ENCODE measurements at places on chromosomes 1 and 21. TPM values are rescaled to one million over a fixed set of nuclear protein-coding genes. Genes with fewer than 3 reads are reported as not detected.

DNA sequence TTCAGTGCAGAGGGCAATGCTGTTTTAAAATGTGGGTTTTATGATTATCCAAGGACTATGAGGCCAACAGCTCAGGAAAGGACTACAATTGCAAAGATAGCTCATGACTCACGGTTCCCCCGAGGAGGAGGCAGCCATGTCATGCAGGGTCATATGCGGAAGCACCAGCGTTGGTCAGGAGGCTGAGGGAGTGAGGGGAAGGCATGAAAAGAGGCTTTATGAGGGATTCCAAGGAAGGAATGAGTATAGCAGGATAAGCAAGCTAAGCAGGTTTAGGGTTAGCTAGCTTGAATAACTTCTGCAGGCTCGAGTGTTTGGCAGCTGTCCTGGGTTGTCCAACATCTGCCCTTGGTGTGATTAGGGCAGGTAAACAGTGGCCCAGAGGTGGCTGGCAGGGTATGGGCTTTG lies 495.1 kb downstream of the SETD4 start:
- no peak overlapping the region for H3K27ac ChIP-seq
- peaks cover 11% of the 10 kb centered on the region for H3K4me1 ChIP-seq
- H3K36me3 ChIP-seq = no peaks in the 10 kb centered on the region
- H3K27me3 ChIP-seq = no peaks in the 10 kb centered on the region

DNA sequence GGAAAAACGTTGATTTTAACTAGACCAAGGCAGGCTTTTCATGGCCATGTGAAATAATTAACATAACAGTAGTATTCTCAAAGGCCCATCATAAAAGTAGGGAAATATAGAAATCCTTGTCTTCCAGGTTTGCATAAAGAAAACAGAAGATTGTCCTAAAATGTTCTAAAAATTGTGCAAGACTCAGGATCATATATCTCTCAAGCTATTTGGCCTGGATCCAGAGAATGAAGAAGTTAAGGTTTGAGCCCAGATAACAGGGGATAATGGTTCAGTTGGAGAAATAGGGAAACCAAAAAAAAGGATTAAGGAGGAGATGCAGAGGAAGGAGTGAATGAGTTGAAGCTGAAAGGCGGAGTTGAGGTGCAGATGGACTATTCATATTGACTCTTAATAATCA lies 555.5 kb upstream of the NR5A2 start:
- no peaks in the 10 kb centered on the region for H3K27me3 ChIP-seq
- H3K27ac ChIP-seq = no peak overlapping the region
- no peak overlapping the region for H3K4me3 ChIP-seq
- no peaks in the 10 kb centered on the region for H3K36me3 ChIP-seq

- H3K4me3 ChIP-seq = no peak overlapping the region
- no peak overlapping the region for H3K27ac ChIP-seq
- no peaks in the 10 kb centered on the region for H3K36me3 ChIP-seq
- H3K27me3 ChIP-seq = no peaks in the 10 kb centered on the region
These were observed 132.5 kb upstream of the KAZN start for GRCh38 chr1:14466006-14466405.

GRCh38 chr1:67898033-67898726 lies 64.9 kb upstream of the GNG12 start:
- no peak overlapping the region for H3K27ac ChIP-seq
- H3K4me1 ChIP-seq = no peaks in the 10 kb centered on the region
- H3K4me3 ChIP-seq = no peak overlapping the region

- H3K27ac ChIP-seq = peak overlapping the region; percentile 74
- no peaks in the 10 kb centered on the region for H3K36me3 ChIP-seq
- peak; percentile 95 for DNase-seq
- H3K27me3 ChIP-seq = no peaks in the 10 kb centered on the region
- H3K4me3 ChIP-seq = peak overlapping the region; percentile 3
These were observed 239.6 kb upstream of the FGGY start for GRCh38 chr1:59057211-59057694.

DNA sequence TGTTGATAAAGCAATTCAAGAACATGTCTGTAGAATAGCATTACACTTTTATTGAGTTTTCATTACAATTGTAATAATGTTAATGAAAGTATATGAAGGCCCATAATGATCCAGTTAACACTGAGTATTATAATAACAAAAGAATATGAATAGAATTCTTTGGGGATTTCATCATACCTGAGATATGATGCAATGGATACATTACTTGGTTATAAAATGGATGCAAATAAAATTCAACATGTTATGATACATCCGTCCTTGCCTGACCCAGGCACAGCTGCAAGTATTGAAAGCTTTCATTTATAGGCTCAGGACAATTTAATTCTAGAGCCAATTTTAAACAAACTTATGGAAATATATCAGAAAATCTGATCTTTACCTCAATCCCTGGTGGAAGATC lies 8.2 kb upstream of the KCNA3 start:
- DNase-seq = no peak
- H3K4me1 ChIP-seq = no peaks in the 10 kb centered on the region
- H3K27me3 ChIP-seq = no peaks in the 10 kb centered on the region
- H3K36me3 ChIP-seq = no peaks in the 10 kb centered on the region

DNA sequence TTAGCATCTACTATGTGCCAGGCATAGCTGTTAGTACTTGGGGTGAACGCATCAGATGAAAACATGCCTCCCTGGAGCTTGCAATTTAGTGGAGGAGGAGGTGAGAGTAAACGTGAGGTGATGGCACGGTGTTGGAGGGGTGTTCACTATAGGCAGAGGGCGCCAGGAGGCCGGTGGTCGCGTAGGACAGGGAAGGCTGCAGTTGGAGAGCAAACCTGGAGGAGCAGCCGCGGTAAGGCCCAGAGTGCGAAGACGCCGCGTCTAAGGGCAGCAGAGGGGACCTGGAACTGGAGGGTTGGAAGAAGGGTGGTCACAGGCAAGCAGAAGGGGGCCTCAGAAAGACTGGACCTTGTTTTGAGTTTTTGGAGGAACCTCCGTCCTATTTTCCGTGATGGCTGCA lies 30.2 kb upstream of the TRIM17 start:
- DNase-seq = no peak
- no peak overlapping the region for H3K27ac ChIP-seq
- no peaks in the 10 kb centered on the region for H3K27me3 ChIP-seq
- peaks cover 14% of the 10 kb centered on the region for H3K4me1 ChIP-seq

DNA sequence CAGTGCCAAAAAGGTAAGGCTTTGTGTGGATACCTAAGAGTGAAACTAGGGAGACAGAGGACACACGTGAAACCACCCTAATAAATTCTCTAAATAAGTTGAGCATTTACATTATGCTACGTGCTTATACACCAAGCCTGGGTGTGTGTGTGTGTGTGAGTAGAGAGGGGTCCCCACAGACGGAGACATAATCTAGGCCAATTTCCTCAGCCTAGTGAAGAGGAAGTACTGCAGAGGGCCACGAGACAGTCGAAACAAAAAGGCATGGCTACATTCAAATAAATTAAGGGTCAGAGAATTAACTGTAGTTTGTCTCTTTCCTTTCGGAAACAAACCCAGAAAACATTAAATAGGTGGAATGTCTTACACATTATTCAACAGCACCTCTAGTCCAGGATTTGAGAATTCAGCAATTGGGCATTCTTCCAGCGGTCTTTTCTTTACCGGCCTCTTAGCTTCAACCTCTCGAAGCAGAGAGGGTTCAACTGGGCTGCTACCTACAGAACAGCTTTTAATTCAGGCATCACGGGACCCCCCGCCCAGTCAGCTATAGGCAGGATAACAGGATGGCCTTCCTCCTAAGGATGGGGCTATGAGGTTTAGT lies 75.0 kb downstream of the DESI2 start:
- peaks cover 5% of the 10 kb centered on the region for H3K4me1 ChIP-seq
- no peaks in the 10 kb centered on the region for H3K27me3 ChIP-seq
- no peak for DNase-seq

DNA sequence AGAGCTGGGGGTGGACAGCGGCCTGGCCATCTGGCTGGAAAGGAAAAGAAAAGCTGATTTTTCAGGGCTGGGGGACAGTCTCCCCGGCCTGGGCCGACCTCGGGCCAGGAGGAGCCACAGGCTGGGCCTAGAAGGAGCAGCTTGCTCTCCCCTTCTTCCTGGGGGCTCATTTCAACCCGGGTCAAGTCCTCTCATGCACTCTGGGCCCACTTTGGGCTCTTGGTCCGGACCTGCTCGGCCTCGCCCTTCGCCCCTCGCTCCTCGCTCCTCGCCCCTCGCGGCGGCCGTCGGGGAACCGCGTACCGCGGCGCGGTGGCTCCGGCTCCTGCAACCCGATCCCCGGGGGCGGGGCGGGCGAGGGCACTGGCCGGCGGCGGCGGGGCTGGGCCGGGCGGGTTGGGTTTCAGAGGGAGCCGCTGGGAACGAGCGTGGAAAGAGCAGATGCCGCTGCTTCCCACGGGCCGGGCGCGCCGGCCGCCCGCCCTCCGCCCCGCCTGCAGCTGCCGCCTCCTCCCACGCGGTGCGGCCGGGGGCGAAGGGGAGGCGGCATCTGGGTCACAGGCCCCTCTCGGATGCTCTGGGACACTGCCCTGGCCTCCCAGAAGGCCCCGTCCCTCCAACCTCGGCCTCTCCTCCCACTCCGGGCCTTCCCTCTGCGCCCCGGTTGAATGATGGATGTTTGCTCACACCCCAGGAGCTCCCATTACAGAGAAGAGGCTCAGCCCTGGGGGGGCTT lies 6.6 kb downstream of the HEYL start:
- H3K4me3 ChIP-seq = peak overlapping the region; percentile 21
- H3K4me1 ChIP-seq = peaks cover 21% of the 10 kb centered on the region
- H3K27me3 ChIP-seq = no peaks in the 10 kb centered on the region
- H3K27ac ChIP-seq = peak overlapping the region; percentile 30

DNA sequence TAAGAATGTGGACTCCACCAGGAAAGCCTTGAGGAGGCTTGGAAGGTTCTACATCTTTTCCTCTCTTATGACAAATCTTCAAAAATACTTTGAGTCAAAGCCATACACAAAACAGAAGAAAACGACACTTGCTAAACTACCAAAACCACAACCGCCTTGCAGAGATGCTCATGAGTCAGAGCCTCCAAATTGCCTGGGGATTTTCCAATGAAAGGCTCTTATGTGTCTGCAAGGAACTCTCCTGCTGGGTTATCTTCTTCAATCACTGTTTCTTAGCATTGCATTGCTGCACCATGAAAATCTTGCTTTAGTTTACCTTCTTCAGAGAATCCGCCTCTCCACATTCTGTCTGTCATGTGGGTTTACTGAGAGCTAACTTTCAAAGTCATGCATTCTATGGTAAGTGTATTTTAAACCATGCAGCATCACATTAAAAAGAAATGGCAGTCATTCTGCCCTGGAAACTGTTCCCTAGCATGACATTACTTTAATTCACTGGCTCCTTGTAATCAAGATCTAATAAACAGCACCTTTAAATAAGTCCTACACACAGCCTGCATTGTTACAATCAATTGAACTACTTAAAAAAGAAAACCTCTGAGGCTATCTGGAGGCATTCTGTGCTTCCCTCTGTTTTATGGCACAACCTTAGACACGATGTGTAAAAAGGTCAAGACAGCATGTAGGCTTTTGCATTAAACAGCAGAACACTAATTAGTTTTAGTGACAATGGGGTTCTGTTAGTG lies 210.0 kb upstream of the FOXD3 start:
- no peak overlapping the region for H3K27ac ChIP-seq
- H3K4me3 ChIP-seq = no peak overlapping the region
- no peak for DNase-seq
- no peaks in the 10 kb centered on the region for H3K4me1 ChIP-seq
- H3K36me3 ChIP-seq = no peaks in the 10 kb centered on the region
- H3K27me3 ChIP-seq = no peaks in the 10 kb centered on the region

DNA sequence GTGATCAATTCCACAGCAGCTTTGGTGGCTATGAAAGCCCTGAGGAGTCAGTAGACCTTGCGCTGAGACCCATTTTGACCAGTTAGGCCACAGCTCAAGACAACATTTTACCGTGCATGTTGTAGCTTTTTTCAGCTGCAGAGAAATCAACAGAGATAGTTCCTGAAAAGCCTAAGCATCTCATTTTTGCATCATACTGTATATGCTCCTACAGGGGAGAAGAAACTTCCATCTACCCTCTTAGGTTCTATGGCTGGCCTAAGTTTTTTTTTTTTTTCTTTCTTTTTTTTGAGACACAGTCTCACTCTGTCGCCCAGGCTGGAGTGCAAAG lies 24.8 kb upstream of the EYA3 start:
- H3K27ac ChIP-seq = no peak overlapping the region
- no peaks in the 10 kb centered on the region for H3K27me3 ChIP-seq
- no peaks in the 10 kb centered on the region for H3K36me3 ChIP-seq
- no peak for DNase-seq
- H3K4me1 ChIP-seq = no peaks in the 10 kb centered on the region
- no peak overlapping the region for H3K4me3 ChIP-seq

- H3K27me3 ChIP-seq = no peaks in the 10 kb centered on the region
- H3K36me3 ChIP-seq = no peaks in the 10 kb centered on the region
- no peak overlapping the region for H3K4me3 ChIP-seq
These were observed 3.5 kb upstream of the GNG12 start for GRCh38 chr1:67836769-67837168.

DNA sequence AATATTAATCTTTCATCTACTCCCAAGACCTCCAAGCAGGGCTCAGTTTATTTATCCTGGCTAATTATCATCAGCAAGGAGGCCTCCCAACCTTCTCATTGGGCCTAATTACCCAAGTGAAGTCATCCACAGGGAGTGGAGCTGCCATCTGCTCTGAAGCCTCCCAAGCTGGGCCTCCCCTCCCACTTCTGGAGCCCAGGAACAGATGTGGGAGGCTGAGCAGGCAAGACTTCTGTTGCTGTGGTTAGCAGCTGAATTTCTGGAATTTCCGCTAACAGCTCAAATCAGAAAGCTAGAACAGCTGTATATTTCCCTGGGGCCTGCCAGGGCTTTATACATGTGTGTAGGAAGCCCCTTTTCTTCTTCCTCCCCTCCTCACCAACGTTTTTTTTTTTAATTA lies 127.5 kb downstream of the UCK2 start:
- no peaks in the 10 kb centered on the region for H3K4me1 ChIP-seq
- no peak overlapping the region for H3K27ac ChIP-seq
- peak; percentile 22 for DNase-seq
- H3K27me3 ChIP-seq = no peaks in the 10 kb centered on the region
- H3K4me3 ChIP-seq = no peak overlapping the region
- no peaks in the 10 kb centered on the region for H3K36me3 ChIP-seq

GRCh38 chr1:221430152-221430960 lies 311.5 kb downstream of the DUSP10 start:
- DNase-seq = no peak
- no peak overlapping the region for H3K4me3 ChIP-seq
- no peaks in the 10 kb centered on the region for H3K36me3 ChIP-seq
- no peaks in the 10 kb centered on the region for H3K27me3 ChIP-seq

GRCh38 chr1:53304527-53304926 lies 23.3 kb downstream of the LRP8 start:
- H3K27ac ChIP-seq = no peak overlapping the region
- no peak overlapping the region for H3K4me3 ChIP-seq
- DNase-seq = no peak
- H3K27me3 ChIP-seq = no peaks in the 10 kb centered on the region

GRCh38 chr1:112143871-112144441 lies 154.5 kb upstream of the KCND3 start:
- H3K27ac ChIP-seq = no peak overlapping the region
- no peaks in the 10 kb centered on the region for H3K27me3 ChIP-seq
- H3K4me3 ChIP-seq = no peak overlapping the region
- no peaks in the 10 kb centered on the region for H3K4me1 ChIP-seq

Gene ITLN2
- total RNA-seq = 2.0 TPM

Gene SPRR2A
- total RNA-seq = 74.6 TPM

Gene FCRLB
- total RNA-seq = not detected

Gene ARHGEF16
- 6.4 TPM for total RNA-seq

Gene DMBX1
- 0.25 TPM for total RNA-seq

Gene TP73
- total RNA-seq = 8.1 TPM

Gene TRIM45
- 5.6 TPM for total RNA-seq

Gene C1orf74
- 2.0 TPM for total RNA-seq

Gene ZBTB7B
- total RNA-seq = 77.6 TPM

All from vagina (tissue), 2 donors.